ENCODE measurements at places on chromosomes 3 and 15. TPM values are rescaled to one million over a fixed set of nuclear protein-coding genes. Genes with fewer than 3 reads are reported as not detected.

KIF23 gene
- 68.6 TPM for total RNA-seq

KLHDC8B gene
- 27.7 TPM for total RNA-seq

DNA sequence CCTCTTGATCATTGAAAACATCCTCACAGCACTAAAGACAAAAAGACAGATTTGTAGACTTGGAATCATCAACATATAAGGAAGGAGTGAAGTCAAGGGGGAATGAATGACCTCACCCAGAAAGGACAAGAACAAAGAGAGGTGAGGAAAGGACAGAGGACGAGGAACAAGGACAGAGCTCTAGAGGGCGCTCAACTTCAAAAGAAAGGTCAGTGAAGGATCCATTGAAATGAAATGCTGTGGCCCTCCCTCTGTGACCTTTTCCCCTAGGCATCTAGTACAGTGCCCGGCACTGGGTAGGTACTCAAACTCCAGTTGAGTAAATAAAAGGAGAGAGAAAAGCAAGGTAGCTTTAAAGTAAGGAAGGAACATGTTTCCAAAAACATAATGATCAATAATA, 2.6 kb downstream of the ATP8B4 start:
- peak; percentile 37 for DNase-seq

DNA sequence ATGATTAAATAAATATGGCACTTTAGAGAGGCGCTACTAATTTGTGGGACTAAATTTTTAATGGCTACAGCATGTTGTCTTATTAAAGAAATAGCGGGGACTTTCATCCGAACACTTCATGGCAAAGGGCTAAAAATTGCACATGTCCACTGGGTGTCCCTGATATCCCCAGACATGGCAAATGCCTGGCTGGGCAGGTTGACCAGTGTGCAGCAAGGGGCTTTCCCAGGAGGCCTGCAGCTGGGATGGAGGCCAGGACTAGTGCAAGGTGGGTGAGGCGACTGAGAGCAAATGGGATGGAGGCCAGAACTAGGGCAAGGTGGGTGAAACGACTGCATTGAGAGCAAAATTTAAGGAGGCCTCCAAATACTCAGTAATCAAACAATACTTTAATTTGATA, 167.4 kb upstream of the SMAD3 start:
- no peak for DNase-seq

CGNL1 gene
- total RNA-seq, result 10.6 TPM

DNA sequence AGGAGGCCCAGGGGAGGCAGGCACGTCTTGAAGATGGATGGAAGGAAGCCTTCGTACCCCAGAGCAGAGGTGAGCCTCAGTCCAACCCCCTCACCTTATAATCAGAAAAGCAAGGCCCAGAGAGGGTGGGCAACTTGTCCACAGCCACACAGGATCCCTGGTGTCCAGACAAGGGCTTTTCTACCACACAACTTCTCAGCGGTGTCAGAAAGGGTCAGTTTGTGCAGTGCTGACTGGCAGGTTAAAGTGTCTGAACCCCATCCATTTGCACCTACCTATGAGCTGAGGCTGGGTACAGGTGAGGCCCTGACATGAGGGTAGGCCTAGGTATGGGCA, 8.6 kb downstream of the IGDCC3 start:
- no peak for DNase-seq

DNA sequence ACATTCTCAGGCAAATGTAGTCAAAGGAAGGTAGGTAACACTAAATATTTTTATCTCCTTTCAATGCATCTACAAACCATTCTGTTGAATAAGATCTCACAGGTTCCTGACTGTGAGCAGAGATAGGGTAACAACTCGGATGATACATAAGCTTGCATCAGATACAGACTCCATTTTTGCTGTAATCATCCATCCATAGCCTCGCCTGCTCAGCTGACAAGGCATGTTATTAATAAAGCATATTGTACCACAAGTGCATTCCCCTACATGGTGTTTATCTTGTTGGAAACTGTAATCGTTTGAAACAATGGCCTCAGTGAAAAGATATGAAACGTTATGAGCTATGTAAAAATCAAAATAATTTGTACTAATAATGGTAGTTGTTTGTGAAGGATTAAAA, 35.4 kb upstream of the TCF12 start:
- DNase-seq, result no peak

DNA sequence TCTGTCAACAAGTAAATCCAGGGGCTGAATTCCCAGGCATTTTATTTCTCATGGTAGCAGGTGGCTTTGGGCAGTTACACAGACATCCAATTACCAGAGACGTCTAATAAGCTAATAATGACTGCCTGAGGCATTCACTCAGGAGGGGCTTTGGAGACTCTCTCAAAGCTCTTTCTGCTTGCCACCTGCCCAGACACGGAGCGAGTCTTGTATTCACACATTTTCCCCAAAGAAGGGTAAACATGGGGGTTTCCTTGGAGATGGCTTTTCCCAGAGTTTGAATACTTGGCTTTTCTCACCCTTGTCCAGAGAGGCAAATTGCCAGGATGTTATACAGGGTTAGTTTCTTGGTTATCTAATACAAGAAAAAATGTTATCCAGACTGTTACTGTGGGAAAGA, 132.6 kb downstream of the DIPK2A start:
- DNase-seq, result no peak

- DNase-seq, result no peak
Measured at GRCh38 chr15:38996111-38996631, 431.6 kb upstream of the RASGRP1 start.

DNA sequence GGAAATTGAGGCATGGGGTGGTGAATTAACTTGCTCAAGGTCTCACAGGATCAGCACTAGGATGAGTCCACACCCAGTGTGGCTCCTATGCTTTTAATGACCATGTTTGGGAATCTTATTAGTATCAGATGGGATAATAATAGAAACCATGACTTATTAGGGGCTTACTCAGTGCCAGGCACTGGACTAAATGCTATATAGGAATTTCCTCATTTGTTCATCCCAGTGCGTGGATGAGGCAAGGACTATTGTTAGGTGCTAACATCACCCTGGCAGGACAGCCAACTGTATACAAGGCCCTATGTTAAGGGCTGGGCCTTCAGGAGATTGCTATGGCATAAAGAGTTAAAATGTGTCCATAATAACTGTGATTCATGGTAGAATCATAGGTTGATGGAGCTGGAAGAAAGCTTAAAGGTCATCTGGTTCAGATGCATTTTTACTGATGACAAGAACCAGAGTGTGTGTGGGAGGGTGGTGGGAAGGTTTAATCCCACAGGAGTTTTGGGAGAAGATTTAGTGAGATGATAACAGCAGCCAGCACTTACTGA, 4.7 kb upstream of the FEM1B start:
- DNase-seq, result no peak

CBLB gene
- 6.5 TPM for total RNA-seq

PTX3 gene
- total RNA-seq, result 0.73 TPM

DNA sequence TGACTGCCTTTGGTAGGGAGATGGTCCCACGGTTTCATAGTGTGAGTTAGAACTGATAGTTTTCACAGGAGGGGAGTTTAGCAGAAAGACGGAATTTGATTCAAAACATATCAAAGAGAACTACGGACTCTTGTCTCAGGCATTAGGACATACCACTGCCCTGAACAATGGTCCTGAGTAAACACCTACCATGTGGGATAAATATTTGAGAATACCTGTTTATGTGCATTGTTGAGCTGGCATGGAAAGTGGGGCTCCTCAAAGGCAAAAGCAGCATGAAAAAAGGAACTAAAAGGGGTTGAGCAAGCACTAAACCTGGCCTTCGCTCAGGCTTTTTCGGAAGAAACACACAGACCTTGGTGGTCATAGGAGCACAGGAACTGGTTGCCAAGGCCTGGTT, 144.4 kb downstream of the ZNF621 start:
- DNase-seq, result no peak

FSTL1 gene
- total RNA-seq, result 343 TPM

GRCh38 chr15:36117296-36117787, 462.1 kb upstream of the CDIN1 start:
- DNase-seq, result no peak

GRCh38 chr15:55789066-55789660, 46.2 kb upstream of the PRTG start:
- DNase-seq, result peak; percentile 78

- DNase-seq, result peak; percentile 42
Measured at GRCh38 chr3:13508496-13508895, 28.4 kb downstream of the HDAC11 start.

FLNB gene
- total RNA-seq, result 75.4 TPM

DNA sequence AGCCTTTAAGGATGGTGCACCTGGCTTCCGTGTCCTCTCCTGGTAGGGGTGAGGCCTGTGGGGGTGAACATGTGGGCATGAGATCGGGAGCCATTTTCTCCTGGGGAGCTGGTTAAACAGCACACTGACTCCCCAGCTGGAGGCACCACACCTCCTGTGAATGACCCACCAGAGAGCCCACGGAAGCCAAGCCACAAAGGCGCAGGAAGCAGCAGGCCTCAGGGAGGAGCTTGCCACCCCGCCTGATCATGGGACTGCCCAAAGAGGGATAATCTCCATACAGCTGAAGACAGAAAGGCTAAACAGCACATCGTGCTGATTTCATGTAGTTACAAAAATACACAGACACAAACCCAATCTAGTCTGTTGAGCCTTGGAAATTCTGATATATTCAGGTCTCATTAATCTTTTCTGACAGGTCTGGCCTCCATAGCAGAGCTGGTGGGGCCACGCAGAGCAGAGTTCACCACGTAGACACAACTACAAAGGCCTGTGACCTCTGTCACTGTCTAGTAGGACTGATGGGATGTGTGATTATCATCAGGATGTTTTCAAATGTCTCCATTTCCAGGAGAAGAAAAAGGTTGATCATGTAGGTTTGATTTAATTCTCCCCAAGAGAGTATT, 75.2 kb downstream of the DUT start:
- no peak for DNase-seq

DNA sequence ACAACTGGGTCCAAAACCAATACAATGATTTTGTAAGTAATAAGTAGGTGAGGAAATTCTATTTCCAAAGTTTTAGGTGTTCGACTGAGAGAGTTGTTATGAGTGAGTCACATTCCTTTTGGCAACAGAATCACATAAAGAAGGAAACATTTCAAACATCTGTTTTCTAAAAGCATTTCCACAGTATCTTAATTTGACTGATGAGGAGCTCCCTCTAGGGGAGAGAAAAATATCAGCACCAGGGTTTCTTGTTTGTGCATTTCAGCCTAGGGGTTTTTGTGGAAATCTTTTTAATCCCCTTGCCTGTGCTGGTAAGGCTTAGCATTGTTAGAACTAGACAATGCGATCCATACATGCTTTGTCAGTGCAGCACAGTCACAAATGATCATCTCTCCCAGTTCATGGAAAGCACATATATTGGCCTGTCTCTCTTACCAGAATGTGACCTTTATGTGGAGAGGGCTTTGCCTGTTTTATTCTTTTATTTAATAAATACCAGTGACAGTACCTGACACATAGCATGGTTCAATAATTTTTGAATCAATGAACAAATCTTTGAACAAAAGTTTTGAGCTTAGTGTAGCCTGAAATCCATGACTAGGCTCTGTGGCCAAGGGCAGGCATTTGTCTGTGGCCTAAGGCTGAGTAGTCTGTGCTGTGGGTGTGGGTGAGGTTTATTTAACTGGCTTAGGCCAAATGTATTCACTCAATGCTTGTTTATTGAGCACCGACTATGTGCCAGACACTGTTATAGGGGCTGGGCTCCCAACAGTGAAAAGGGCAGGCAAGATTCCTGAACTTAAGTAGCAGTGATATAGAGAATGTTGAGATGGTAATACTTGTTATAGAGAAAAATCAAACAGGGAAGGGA, 21.1 kb upstream of the IQCF6 start:
- no peak for DNase-seq

ITPKA gene
- total RNA-seq, result 0.07 TPM

GRCh38 chr3:167941234-167941995, 154.3 kb downstream of the GOLIM4 start:
- no peak for DNase-seq

DNA sequence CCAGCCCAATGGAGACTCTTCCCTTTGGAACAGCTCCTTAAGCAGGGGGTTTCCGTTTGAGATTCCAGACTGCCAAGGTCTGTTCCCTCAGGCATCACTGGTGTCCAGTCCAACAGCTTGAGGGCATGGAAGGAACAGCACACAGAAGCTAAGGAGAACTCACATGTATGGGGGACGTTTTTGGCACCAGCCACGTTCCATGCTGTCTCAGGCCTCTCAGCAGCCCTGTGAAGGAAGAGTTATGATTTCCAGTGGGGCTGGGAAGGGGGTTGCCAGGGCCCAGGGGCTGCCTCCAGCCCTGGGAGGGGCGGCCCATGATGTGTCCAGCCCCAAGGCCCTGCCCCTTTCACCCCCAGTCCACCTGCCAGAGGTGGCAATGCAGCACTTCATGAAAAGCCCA, 7.5 kb upstream of the RHO start:
- peak; percentile 62 for DNase-seq

DNA sequence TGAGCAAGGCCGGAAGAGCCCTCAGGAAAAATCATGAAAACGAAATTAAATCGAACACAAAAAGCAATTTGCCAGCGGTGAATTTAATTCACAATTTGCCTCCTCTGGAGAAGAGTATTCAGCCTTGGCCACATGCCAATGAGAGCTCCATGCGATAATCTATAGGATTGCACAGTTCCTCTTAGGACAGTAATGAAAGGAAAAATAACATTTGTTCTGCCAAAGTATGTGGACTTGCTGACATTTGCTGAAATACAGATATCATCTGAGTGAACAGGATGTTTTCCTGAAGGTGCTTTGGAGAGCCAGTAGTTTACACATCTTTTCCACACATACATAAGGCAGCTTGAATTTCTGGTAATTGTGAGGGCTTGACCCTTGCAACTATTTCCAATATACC, 188.6 kb upstream of the PDZRN3 start:
- no peak for DNase-seq

Measured in H7 (cell line).